NCI-H146 (cell line): ENCODE measurements at places on chromosomes 16 and 17.
A peak's percentile ranks its signal among the peaks of the same experiment; 100 is the strongest.

DNA sequence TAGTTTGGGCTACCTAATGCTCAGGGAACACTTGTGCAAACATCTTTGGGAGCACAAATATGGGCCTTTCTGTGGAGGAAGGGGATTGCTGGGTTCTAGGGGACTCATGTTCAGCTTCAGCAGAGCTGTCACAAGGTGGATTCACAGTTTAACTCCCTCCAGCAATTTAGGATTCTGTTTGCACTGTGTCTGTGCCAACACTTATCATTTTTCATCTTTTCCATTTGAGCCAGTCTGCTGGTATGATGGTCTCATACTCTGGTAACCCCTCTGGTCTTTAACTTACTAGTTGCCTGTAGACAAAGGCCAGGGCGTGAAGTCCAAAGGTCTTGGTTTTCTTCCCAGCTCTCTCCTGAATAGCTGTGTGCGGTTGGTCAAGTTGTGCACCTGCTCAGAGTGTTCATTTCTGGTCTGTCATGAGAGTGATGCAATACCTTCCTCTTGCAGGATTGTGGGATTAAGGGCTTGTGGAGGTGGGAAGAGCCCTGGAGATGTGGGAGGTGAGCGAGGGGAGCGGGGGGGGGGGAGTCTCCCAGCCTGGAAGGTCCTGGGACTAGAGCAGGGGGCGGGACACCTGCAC, 152.6 kb downstream of the CMIP start:
- no peak for DNase-seq

- no peak for DNase-seq
Measured at GRCh38 chr17:37661400-37662014, 18.3 kb upstream of the DDX52 start.

- no peak for DNase-seq
Measured at GRCh38 chr16:68296693-68297092, 14.1 kb downstream of the SLC7A6OS start.

GRCh38 chr17:81074875-81075274, 39.9 kb downstream of the BAIAP2 start:
- DNase-seq, result no peak

DNA sequence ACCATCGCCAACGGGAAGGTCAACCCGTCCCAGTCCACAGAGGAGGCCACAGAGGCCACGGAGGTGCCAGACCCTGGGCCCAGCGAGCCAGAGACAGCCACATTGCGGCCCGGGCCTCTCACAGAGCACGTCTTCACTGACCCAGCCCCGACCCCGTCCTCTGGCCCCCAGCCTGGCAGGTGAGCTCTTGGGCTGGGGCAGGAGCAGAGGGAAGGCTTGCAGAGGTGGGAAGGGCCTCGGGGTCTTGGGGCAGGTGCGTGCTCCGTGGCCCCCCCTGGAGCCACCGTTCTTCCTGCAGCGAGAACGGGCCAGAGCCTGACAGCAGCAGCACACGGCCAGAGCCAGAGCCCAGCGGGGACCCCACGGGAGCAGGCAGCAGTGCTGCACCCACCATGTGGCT, 5.1 kb downstream of the NME3 start:
- DNase-seq, result no peak

- no peak for DNase-seq
Measured at GRCh38 chr16:74573622-74574021, 33.3 kb downstream of the GLG1 start.

GRCh38 chr16:73154063-73154870, 106.3 kb upstream of the ZFHX3 start:
- no peak for DNase-seq

DNA sequence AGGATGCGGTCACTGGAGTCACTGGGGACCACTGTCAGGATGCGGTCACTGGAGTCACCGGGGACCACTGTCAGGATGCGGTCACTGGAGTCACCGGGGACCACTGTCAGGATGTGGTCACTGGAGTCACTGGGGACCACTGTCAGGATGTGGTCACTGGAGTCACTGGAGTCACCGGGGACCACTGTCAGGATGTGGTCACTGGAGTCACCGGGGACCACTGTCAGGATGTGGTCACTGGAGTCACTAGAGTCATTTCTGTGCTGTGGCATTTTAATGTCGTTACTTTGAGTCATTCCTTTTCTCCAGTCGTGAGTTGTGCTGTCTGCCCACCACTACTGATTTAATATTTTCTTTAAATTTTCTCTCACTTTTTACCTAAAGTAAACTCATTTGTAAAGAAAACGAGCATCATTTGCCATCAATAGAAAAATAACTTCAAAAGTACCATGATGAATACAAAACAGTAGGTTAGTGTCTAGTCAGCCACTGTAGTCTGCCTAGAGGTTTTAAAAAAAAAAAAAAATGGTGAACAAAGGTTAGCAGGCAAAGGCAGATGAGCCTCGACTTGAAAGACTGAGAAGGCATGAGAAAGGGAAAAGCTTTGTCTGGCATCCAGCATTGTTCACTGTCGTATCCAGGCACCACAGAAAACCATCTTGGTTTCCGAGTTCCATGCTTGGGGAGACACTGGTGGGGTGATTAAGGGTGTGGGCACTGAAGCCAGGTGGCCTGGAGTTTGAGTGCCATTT, 346.6 kb downstream of the SNX29 start:
- no peak for DNase-seq

GRCh38 chr16:27245276-27246172, 23.0 kb downstream of the NSMCE1 start:
- DNase-seq, result no peak

DNA sequence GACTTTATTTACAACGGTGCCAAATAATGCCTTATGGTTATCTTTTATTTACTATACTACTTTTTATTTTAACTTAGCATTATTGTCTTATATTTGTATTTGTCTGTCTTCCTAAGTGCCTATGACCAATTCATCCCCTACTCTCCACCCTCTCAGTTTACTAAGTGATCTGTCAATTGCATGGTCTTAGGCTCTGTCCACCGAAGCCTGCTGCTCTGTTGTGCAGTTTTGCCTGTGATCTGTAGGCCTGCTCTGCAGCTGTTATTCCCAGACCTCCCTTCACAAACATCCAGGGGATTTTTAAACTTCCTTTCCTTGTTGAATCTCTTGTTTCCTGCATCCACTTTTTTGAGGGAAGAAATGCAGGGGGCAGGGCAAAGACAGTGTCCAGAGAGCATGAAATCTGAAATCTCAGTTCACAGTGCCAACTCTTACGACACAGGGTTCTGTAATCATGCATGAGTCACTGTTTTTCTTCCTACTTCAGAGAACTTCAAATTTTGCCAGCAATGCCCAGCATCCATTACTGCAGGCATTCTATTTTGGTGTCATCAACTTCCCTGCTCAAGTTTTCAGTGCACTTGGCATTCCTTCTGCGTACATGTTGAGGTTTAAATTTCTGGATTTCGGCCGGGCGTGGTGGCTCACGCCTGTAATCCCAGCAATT, 11.4 kb downstream of the SLFN5 start:
- no peak for DNase-seq

- no peak for DNase-seq
Measured at GRCh38 chr17:66829386-66829864, 5.5 kb upstream of the CACNG5 start.

GRCh38 chr16:16164243-16164642, 59.1 kb downstream of the ABCC6 start:
- no peak for DNase-seq

DNA sequence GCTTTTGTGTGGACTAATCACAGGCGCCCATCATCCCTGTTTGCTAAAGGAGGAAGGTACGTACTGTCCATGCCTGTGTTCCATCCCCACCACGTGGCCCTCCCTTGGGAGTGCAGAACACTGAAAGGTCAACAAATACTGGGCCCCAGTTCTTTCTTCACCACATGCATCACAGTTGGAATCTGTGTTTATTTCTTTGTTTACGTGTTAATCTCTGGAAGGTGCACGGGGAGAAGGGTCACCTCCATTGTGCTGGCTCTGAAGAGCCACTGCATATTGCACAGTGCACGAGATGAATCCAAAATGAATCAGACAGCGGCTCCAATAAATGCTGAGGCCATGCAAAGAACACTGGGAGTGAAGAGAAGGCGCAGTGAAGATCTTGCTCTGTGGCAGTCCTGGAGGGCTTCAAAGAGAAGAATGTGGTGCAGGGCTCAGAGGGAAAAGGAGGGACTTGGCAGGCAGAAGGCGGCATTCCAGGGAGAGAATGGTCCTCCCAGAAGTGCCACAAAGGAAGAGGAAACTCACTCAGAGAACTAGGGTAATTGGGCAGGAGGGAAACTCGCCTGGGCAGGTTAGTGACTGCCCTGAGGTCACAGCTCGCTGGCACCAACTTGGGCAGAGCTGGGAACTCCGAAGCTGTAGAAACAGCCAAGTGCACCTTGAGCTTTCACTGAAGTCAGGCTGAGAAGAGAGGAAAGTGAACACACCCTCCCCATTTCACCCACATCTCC, 3.7 kb downstream of the RPH3AL start:
- DNase-seq, result peak; percentile 71

GRCh38 chr16:86281421-86281820, 228.9 kb upstream of the FOXF1 start:
- no peak for DNase-seq

- no peak for DNase-seq
Measured at GRCh38 chr16:26898200-26898599, 168.5 kb upstream of the C16orf82 start.

DNA sequence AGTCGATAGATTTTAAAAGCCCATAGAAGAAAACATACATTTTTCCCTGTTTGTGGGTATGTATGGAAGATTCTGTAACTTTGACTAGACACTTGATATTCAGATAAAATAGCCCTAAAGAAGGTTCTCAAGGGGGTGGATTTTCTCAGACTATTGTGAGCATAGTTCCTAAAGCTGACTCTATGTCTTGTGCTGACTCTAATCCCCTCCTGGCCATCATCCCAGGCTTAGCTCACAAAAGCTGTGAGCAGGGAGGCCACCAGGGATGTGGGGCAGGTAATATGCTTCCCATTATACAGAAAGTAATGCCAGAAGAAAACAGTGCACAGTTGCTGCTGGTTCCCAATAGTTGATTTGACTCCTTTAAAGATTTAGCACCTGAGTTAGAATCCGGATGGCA, 32.0 kb downstream of the CDH13 start:
- no peak for DNase-seq

DNA sequence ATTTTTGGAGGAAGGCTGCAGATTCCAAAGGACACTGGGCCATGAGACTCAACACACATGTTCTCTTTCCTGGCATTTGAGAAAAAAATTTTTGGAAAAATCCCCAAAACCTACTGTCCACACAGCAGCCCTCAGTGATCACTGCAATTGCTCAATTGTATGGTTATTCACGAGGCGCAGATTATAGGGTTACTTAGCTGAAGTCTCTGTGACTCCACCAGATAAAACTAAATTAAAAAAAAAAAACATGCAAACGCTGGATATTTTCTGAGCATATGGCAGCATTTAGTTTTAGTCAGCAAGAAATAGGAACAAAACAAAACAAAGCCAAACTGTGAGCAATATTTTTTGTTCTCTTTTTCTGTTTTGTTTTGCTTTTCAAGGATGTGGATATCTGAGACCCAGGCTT, 83.8 kb upstream of the FAM20A start:
- no peak for DNase-seq

DNA sequence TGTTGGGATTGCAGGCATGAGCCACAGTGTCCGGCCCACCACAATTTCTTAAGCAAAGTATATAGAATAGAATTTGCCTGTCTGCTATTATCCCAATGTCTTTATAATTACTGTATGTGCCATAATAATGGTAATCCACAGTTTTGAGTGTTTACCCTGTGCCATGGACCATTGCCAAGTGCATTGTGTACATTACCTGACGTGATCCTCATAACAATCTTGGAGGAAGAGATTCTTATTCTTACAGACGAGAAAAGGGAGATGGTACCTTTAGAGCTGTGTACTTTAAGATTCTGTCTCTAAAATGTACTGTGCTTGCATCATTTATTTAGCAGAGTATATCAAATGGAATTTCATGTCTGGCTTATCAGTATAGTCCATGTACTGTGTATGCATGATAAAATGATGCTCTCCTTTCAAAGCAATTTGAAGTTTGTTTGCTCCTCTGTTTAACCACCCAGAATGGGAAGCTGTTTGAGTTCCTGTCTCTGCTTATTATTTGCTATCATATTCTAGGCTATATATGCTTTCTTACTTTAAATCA, 13.8 kb upstream of the CDR2 start:
- DNase-seq, result peak; percentile 5

GRCh38 chr17:66604376-66604775, 230.5 kb upstream of the CACNG5 start:
- DNase-seq, result no peak

DNA sequence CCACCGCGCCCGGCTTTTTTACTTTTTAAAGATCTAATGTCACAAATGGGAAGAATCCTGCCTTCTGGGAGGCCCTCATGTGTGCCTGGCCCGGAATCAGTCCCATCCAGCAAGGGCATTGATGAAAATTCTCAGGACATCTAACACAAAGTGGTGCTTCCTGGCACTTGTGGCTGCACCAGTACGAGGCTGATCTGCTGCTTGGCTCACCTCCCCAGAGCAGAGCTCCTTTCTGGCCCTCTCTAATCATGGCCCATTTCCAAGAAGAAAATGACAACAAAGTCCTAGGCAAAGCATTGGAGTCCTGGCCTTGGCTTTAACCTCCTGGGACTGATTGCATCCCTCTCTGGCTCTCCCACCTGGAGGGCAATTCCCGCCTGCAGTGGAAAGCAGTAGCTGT, 50.7 kb upstream of the SIAH1 start:
- DNase-seq, result no peak

DNA sequence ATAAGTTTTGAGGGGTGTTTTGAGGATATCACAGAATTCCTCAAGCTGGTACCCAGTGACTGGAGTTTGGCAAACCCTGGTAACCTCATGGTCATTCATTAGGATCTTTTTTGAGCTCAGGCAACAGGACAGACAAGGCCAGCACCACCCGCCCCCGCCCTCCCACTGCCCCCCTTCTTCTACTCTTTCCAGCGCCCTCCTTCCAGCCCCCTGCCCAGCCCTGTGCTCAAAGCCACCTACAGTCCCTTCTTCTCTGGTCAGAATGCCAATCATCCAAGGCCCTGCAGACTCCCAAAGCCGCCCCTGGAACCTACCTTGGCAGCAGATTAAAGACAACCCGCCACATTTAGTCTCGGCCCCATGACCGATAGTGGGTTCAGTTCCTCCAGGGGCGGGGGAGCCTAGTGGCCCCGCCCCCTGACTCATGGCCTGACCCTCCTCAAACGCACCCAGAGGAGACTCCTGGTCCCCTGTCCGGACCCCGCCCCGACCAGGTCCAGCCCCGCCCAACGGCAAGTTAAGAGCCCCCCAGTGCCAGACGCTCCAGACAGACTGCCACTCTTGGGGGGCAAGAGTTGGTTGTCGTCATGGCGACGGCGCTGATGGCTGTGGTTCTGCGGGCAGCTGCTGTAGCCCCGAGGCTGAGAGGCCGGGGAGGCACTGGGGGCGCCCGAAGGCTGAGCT, at the start of gene NAGS:
NAGS (plus strand) TSS at position 546 of the 684 bp plus-strand sequence; CDS start at position 588, 42 bp downstream.
- no peak for DNase-seq

DNA sequence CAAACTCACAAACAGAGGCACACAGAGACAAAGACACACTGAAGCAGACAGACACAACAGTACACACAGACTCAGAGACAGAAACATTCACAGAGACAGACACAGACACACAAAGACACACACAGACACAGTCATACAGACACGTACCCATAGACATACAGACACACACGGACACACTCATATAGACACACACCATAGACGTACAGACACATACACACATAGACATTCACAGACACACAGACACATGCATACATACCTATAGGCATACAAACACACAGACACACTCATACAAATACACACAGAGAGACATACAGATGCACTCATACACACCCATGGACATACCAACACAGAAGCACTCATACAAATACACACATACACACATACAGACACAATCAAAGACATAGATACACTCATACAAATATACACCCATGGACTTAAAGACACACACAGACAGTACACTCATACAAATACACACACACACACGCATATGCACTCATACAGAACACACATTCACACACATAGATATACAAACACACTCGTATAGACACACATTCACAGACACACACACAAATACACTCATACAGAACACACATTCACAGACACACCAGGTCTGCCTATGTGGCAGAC, 19.9 kb upstream of the MRTFB start:
- DNase-seq, result no peak
